ENCODE measurements at places on chromosomes 4 and X.

DNA sequence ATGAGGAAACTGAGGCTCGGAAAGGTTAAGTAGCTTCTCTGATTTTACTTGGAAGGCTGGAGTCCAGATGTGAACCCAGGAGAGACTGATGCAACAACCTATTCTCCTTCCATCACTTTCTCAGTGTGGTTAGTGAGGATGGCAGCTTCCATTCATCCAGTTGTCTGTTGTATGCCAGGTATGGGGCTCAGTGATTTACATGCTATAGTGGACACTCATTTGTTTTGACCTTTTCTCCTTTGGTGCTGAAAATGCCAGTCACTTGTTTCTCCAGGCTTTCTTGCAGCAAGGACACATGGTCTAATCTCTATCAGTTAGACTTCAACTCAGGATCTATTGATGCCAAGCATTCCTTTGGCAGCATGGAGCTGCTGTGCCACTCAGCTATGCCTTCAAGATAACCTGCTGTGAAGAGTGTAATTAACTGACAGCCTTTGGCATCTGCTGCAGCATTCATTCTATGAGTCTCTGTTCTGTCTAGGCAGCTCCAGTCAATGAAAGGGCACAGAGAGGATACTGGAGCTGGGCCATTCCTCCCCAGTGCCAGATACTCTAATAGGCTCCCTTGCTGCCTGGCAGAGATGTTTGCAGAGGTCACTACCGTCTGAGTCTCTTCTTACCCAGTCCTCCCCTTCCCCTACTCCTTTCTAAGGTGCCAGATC is 11.0 kb upstream of the CWH43 start:
- DNase-seq, result no peak

- no peak for DNase-seq
Observed at GRCh38 chr4:184994623-184995010, 23.7 kb upstream of the HELT start.

GRCh38 chr4:132015321-132015720 is 1133.8 kb upstream of the PCDH10 start:
- no peak for DNase-seq

DNA sequence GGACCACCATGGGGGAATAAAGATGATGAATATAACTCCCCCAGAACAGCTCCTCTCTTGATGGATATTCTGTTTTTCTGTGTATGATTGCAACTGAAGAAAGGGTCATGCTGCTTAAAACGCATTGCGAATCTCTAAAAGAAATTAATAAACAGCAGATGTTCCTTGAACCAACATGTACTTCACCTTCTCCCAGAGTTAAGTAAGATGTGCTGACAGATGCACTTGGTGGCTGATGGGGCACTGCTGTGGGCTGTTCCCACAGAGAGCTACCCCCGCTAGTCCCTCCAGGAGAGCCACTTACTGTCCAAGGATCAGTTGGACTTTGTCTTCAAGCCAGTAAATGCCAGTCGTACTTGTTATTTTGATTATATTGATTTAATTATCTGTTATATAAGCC is 26.3 kb upstream of the C4orf54 start:
- no peak for DNase-seq

DNA sequence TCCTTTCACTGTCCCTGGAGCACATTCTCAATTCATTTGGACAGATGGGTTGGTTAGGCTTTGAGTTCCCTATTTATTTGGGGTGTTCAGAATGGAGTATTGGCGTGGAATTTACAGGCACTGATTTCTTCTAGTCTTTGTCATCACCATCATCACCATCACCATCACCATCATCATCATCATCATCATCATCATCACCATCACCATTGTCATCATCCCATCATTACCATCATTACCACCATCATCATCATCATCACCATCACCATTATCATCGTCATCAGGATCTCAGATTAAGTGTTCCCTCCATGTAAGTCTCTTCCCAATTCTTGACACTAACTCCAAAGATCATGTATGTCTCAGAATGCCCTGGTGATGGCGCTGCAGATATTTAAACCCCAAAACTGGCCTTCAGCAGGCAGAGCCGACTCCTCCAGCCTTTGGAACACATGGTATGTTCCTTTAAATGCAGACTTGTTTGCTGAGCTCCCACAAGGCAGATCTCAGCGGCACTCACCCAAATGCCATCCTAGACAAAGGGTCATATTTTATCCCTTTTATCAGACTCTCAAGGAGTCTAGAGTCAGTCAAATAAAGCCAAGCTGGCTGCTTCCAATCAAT is 19.8 kb upstream of the FAM9A start:
- DNase-seq, result peak; percentile 11

GRCh38 chrX:44843753-44844152 is at the start of gene DUSP21:
DUSP21 (plus strand) TSS chrX:44844021; CDS start chrX:44844133, 112 bp downstream.
- no peak for DNase-seq

- no peak for DNase-seq
Observed at GRCh38 chr4:141900856-141901255, 264.5 kb downstream of the IL15 start.

DNA sequence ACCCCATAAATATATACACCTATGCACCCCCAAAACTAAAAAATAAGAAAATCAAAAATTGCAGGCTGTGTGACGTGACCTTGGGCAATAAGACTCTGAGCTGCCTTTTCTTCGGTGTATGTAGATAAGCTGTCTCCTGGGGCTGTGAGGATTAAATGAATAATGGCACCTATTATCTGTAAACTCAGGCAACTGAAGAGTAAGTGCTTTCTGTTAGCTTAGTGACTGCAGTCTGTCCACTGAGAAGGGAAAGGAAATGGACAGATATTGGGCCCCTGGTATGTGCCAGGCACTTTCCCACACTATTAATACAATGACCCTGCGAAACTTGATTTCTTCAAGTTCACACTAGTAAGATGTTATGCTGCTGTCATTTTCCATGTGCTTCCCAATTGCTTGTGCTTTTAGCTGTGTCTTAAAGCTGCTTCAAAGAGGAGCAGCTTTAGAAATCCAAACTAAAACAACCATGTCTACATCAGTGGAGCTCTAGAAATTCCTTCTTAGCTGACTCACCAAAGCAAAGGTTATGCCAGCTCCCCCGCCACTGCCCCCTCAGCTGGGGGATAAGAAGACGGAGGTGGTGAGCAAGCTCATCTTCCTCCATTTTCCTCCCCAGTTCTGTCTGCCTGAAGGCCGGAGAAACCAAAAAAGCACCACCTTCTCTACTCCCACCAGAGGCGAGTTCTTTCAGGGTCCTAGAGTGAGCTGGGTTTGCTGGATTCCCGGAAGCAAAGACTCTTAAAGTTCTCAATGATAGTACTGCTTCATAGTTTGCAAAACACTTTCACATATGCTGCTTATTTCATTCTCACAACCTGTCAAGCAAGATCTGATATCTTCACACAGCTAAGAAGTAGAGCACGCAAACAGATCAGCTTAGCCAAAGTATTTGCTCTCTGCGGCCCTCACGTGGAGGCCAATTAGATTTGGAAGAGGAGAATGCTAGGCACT is 8.8 kb upstream of the DGAT2L6 start:
- DNase-seq, result peak; percentile 81

GRCh38 chr4:156346959-156347385 is 393.3 kb upstream of the CTSO start:
- DNase-seq, result no peak

DNA sequence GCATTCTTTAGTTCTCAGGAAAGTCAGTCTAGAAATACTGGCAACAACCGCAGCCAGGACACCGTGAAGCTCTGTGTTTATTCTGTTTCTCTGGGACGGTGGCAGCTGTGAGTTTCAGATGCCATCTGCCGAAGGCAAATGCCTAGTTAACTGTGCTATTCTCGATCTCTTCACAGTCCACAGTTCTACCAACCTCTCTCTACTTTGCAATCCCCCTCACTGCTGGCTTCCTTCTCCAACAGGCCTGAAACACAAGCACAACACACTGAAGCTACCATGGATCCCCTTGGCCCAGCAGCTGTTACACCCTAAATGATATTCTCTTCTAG is 118.8 kb downstream of the ZNF827 start:
- DNase-seq, result no peak

DNA sequence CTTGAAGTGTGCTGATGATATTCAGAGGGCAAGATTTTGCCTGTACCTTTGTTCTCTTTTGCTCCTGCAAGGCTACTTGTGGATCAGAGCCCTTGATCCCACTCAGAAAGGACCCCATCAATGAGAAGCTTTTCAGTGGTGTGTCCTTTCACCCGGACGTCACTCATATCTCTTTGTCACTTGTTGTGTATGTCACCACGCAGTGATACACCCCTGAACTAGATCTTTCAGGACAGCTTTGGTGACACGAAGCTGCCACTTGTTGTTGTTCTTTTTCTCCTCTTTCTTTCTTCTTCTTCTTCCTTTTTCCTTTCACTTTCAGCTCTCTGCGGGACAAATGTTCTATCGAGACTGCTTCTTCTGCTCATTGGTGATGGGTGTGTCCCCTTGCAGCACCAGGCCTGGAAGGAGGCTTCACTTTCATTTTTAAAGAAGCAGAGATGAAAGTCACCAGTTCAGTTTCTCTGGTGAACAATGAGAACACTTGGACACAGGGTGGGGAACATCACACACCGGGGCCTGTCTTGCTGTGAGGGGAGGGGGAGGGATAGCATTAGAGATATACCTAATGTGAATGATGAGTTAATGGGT is 83.6 kb downstream of the NBDY start:
- no peak for DNase-seq

All from fibroblast of skin of abdomen (primary cell).